ENCODE measurements at places on chromosomes 7 and 10.
A peak's percentile ranks its signal among the peaks of the same experiment; 100 is the strongest.

DNA sequence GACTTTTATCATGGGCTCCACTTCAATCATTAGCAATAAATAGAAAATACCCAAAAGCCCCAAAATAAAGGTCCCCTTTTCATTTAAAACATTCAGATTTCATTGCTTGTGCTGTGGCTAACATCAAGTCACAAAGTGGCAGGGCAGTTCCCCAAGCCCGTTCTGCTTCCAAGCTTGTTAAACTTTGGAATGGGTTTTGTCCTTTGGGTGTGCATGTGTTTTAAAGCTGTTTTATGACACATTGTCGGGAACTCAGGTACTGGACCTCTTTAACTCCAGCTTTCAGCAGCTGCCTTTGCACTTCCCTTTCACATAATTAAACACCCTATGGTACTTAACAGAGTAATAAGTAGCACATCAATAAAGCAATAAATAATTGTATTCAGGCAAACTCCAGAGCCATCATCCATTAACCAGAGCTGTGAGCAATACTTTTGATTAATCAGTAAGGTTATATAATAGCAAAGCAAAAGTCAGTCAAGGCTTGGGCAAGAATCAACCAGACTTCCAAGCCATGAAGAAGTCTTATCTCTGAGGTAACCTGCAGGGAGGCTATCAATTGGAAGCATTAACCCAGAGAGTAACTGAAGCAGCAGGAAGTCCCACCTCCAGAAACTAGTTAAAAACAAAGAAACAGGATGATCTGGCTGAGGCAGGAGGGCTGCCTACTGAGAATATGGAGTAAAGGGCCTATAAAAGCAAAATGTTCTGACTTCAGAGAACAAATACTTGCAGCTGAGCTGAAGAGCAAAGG, 56.1 kb upstream of the ARID5B start:
- no peak for DNase-seq

DNA sequence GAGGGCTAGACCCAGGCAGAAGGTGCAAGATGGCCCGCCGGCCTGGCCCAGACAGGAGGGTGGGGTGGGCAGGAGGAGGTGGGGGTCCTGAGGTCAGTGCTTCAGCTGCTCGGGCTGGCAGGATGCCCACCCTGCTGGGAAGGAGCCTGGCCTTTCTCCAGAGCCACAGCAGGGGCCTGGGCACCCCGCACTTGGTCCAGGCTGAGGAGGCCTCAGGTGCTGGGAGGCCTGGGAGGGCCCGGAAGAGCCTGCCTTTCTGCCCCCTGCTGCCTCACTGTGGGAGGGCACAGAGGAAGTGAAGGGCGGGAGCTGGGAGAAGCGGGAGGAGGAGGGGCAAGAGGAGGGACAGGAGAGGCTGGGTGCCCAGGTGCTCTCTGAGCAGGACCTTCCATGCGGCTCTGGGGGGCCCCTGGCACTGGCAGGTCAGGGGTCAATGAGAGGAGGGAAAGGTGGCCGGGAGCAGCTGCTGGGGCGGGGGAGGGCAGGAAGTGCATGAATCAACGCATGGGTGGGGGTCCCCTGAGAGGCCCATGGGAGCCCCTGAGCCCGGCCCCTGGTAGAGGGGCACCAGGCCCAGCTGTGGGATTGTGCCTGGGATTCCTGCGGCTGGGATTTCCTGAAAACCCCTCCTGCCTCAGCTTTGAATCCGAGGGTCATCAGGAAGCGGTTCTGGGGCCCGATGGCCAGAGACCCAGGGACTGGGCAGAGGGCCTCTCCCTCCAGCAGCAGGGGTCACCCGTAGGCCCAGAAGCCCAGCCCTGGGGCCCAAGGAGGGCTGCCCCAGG, 49.9 kb downstream of the PWWP2B start:
- peak; percentile 43 for DNase-seq

- no peak for DNase-seq
Observed at GRCh38 chr10:79434821-79435251, 10.6 kb downstream of the ZCCHC24 start.

DNA sequence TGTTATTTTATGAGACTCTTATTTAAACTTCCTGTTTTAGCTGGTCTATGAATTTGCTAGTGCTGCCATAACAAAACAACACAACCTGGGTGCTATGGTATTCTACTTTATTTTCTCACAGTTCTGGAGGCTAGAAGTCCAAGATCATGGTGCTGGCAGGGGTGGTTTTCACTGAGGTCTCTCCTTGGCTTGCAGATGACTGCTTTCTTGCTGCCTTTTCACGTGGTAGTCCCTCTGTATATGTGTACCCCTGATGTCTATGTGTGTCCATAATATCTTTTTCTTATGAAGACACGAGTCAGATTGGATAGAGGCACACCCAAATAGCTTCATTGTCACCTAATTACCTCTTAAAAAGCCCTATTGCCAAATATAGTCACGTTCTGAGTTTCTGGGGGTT, 270.5 kb downstream of the BMPER start:
- no peak for DNase-seq

DNA sequence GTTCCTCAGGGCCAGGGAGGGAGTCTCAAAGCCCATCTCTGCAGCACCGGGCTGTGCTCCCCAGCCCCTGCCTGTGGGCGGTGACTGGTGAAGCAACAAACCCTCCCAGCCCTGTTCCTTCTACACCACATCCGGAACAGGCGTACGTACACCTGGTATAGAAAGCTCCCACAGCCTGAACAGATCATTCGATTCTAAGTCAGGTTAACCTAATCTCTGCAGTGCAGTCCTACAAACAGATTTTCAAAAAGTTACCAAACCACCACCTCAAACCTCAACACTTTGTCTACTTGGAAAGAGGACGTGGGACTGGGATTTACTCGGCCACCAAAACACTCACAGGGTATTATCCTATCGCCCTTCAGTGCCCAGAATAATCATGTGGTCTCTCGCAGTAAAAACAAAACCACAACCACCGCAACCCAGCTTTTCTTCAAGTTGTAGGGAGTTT, 238.4 kb downstream of the DIP2C start:
- peak; percentile 20 for DNase-seq

DNA sequence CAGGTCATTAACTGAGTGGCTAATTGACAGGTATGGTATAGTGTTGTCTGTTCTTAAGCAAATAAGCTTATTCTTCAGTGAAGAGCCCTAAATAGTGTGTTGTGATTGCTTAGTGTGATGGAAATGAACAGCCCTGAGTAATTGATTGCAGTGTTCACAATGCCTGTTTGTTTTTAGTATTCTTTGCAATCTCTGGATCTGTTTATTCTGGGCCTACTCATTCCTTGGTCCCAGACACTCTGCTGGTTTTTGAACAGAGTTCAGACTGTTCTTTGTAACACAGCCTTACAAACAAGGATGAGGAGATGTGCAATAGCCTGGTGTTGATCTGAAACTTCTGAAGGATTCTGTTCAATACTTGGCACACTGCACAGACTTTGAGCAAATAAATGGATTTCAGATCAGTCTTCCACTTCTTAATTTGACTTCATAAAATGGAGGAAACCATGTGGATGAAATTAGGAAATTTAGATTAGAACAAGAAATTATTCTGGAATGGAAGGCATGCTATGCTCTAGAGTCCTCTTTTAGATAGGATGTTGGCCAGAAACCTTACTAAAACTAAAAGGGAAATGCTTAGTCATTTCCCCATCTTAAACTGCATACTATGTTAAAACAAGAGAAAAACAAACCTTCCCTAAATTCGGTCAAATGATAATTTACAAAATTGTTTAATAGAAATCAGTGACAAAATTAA, 444.2 kb upstream of the SEMA3D start:
- no peak for DNase-seq

GRCh38 chr7:32043688-32044087, 26.5 kb downstream of the PDE1C start:
- DNase-seq, result no peak

DNA sequence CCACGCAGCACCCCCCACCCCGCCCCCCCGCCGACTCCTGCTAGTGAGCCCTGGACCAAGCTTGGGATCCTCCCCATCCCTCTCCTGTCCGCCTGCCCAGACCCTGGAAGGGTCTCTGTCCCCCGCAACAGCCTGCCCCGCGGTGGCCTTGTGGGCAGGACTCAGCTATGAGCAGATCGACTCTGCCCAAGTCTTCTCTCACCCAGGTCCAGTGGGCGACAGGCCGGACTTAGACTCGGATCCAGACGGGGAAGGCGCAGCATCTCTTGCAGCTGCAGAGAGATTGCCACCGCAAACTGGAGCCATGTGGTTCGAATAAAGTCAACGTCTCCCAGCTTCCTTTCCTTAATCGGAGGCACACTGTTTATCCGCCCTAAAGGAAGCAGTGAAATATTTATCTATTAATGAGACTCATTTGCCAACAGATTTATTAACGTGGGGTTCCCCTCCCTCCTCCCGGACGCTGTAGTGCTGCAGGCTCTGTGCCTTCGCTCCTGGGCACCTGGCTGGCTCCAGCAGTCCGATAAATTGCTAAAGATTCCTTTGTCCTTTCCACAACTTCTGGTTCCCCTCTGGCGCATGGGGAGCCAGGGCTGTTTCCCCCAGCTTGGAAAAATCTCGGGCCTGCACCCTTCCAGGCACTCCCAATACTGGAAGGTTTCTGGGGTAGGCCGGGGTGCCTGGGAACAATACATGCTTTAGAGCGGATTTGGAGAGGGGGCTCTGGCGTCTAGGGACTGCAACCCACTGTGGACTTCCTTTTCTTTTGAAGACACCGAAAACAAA, 634 bp upstream of the HOXA7 start:
- no peak for DNase-seq

- no peak for DNase-seq
Observed at GRCh38 chr10:18685555-18685954, 26.3 kb downstream of the ARL5B start.

DNA sequence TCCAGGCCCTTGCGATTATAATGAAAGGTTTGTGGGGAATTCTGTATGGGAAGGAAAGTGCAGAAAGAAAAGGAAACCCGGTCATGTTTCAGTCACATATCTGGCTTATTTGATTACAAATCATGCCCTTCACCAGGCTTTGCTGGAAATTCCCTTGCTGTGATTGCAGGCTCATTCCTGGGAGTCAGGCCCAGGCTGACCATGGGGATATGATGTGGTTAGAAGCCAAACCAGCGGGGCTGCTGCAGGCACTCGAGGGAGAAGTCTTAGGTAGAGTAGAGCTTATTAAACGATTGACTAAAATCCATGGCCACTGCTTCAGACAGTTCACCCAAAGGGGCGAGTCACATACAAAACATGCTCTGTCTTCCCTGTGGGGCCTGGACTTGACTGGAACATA, 16.2 kb downstream of the PKD1L1 start:
- no peak for DNase-seq

DNA sequence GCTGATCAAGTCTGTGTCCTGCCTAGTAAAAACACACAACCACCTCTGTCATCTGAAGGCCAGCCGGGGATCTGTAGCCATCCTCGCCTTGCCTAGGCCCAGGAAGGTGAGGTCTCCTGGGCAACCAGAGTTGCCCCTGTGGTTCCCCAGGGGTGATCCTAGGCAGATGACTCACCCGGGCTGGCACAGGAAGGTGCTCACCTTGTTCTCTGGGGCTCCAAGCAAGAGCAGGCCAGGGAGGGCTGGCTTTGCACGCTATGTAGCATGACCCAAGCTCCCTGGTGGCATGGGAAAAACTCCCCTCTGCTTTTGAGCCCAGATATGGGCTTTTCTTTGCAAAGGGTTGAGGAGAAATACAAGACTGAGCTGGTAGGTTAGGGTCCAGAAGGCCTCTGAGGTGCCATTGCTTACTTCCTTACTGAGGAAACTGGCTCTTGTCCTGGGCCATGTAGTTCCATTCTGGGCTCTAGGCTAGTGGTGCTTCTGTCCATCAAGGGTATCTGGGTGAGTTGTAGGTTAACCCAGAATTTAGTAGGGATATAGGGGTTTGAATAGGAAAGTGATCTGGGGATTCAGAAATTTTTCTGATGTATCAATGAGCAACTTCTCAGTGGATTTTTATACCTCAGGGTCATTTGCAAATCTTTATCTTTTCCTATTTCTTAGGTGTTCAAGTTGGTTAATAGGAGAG, 112.0 kb downstream of the NT5C2 start:
- DNase-seq, result no peak

- peak; percentile 15 for DNase-seq
Observed at GRCh38 chr10:119871881-119872609, 598 bp downstream of the MCMBP start.

- DNase-seq, result no peak
Observed at GRCh38 chr10:119473771-119474170, 68.7 kb downstream of the RGS10 start.

DNA sequence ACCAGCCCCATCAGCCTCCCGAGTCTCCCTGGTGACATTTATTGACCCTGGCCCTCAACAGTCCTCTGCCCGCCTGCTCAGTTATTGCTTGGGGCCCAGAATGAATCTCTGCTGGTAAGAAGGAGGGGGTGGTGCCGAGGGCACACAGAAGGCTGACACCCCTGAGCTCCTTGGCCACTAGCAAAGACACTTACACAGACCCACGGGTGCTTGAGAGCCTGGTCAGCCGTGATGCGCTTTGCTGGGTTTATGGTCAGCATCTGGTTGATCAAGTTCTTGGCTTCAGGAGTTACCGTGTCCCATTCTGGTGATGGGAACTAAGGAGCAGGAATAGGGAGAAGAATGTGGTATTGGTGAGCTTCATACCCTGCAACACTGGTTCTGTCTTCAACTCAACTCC, 27.3 kb downstream of the CAMK2G start:
- no peak for DNase-seq

GRCh38 chr7:24231493-24231892, 52.5 kb upstream of the NPY start:
- DNase-seq, result no peak

GRCh38 chr10:18204039-18204835, 64.0 kb downstream of the CACNB2 start:
- no peak for DNase-seq

DNA sequence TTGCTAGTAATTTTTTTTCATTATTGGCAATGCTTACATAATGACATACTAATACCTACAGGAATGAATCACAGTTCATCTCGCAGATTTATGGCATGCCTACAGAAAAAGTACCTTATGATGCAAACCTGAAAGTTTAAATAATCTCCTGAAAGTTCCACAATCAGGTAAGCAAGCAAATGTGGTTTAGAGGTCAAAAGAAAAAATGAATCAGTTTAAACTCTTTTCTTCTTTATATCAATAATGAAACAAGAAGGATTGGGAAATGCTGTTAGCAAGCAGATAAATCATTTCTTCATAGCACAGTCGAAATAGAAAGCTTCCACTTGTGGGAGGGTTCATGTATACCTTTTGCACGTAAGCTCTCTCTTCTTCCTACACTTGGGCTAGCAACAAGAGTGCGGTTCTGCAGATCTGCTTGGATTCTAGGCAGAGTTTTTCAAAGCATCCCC, 53.7 kb upstream of the MTPN start:
- no peak for DNase-seq

Data from stimulated activated CD8-positive, alpha-beta memory T cell treated with anti-CD3 and anti-CD28 coated beads, Interleukin-15, amount 100 ng/mL, for 4 hours (primary cell).